A549 treated with Mapracorat at 1 μM for 4 hours (cell line): ENCODE measurements at places on chromosomes 13 and 19. TPM values are rescaled to one million over a fixed set of nuclear protein-coding genes. Genes with fewer than 3 reads are reported as not detected.

The CD22 gene
- total RNA-seq: 0.85 to 1.8 TPM (median 0.98 TPM) in 5 replicates

The PSG1 gene
- 0.13 to 0.33 TPM (median 0.17 TPM) in 5 replicates for total RNA-seq

The RXFP2 gene
- not detected in 5 replicates for total RNA-seq

The ZNF708 gene
- total RNA-seq: 0.87 to 1.6 TPM (median 0.97 TPM) in 5 replicates

The C19orf67 gene
- not detected in 5 replicates for total RNA-seq

The CLDN10 gene
- 0.15 to 0.34 TPM (median 0.26 TPM) in 5 replicates for total RNA-seq

The YJEFN3 gene
- total RNA-seq: 2.2 to 5.0 TPM (median 3.5 TPM) in 5 replicates

The GFY gene
- total RNA-seq: 0.08 to 0.22 TPM (median 0.19 TPM) in 4 of 5 replicates, not detected in the other

The MBD3L3 gene
- not detected in 5 replicates for total RNA-seq

The KANK3 gene
- total RNA-seq: 4.8 to 7.9 TPM (median 6.1 TPM) in 5 replicates

The OR7A5 gene
- total RNA-seq: not detected in 5 replicates

The ZNF296 gene
- 9.3 to 15.7 TPM (median 13.8 TPM) in 5 replicates for total RNA-seq

The RDH8 gene
- total RNA-seq: 0.21 to 0.65 TPM (median 0.36 TPM) in 5 replicates

The MTRF1 gene
- 4.0 to 6.8 TPM (median 5.1 TPM) in 5 replicates for total RNA-seq

The NLRP9 gene
- not detected in 5 replicates for total RNA-seq

The SRRM5 gene
- total RNA-seq: 0.53 to 1.1 TPM (median 0.79 TPM) in 5 replicates

The ERICH6B gene
- total RNA-seq: not detected in 5 replicates

The RASL11A gene
- 3.6 to 6.6 TPM (median 4.5 TPM) in 5 replicates for total RNA-seq

The LRG1 gene
- total RNA-seq: 0.05 to 0.23 TPM (median 0.12 TPM) in 4 of 5 replicates, not detected in the other

The ALKBH7 gene
- total RNA-seq: 19.0 to 38.7 TPM (median 36.4 TPM) in 5 replicates

The CYSLTR2 gene
- total RNA-seq: not detected in 5 replicates

The SYCN gene
- total RNA-seq: not detected in 5 replicates
